Psoas muscle (tissue), 8 donors: ENCODE measurements at places on chromosomes 7 and 10. TPM values are rescaled to one million over a fixed set of nuclear protein-coding genes. Genes with fewer than 3 reads are reported as not detected.
A peak's percentile ranks its signal among the peaks of the same experiment; 100 is the strongest.

- no peak overlapping the region for H3K4me3 ChIP-seq
- H3K27me3 ChIP-seq, result no peaks in the 10 kb centered on the region
- no peak for DNase-seq
- peaks cover 9% of the 10 kb centered on the region for H3K36me3 ChIP-seq
- peaks cover 5% of the 10 kb centered on the region for H3K4me1 ChIP-seq
These were observed 15.3 kb downstream of the TACR2 start for GRCh38 chr10:69401416-69401815.

- no peaks in the 10 kb centered on the region for H3K27me3 ChIP-seq
- DNase-seq, result no peak
- H3K27ac ChIP-seq, result no peak overlapping the region
These were observed 40.1 kb upstream of the ADD3 start for GRCh38 chr10:109967739-109968088.

- H3K27ac ChIP-seq, result no peak overlapping the region
- no peak for DNase-seq
- H3K4me1 ChIP-seq, result peaks cover 5% of the 10 kb centered on the region
- H3K4me3 ChIP-seq, result no peak overlapping the region
- no peaks in the 10 kb centered on the region for H3K27me3 ChIP-seq
These were observed 51.4 kb upstream of the EZH2 start for GRCh38 chr7:148935451-148935850.

GRCh38 chr7:112414855-112415490 lies 35.3 kb upstream of the IFRD1 start:
- no peaks in the 10 kb centered on the region for H3K27me3 ChIP-seq
- H3K4me3 ChIP-seq, result no peak overlapping the region
- no peak for DNase-seq
- no peaks in the 10 kb centered on the region for H3K4me1 ChIP-seq

- H3K4me3 ChIP-seq, result no peak overlapping the region
These were observed 470.1 kb upstream of the NRP1 start for GRCh38 chr10:33804584-33804983.

GRCh38 chr10:107444443-107444842 lies 279.9 kb upstream of the SORCS1 start:
- DNase-seq, result no peak
- no peaks in the 10 kb centered on the region for H3K36me3 ChIP-seq
- no peaks in the 10 kb centered on the region for H3K4me1 ChIP-seq
- H3K27me3 ChIP-seq, result no peaks in the 10 kb centered on the region

GRCh38 chr10:48768144-48768766 lies 83.6 kb downstream of the WDFY4 start:
- no peaks in the 10 kb centered on the region for H3K4me1 ChIP-seq
- no peak for DNase-seq
- no peak overlapping the region for H3K27ac ChIP-seq

GRCh38 chr10:101781984-101782810 lies 1.0 kb downstream of the NPM3 start:
- no peaks in the 10 kb centered on the region for H3K27me3 ChIP-seq
- peaks cover 39% of the 10 kb centered on the region for H3K4me1 ChIP-seq
- DNase-seq, result no peak
- peak overlapping the region; percentile 86 for H3K4me3 ChIP-seq
- no peak overlapping the region for H3K27ac ChIP-seq

- no peak for DNase-seq
- peaks cover 31% of the 10 kb centered on the region for H3K36me3 ChIP-seq
- peak overlapping the region; percentile 65 for H3K27ac ChIP-seq
These were observed 23.5 kb upstream of the ZNF12 start for GRCh38 chr7:6730343-6730633.

DNA sequence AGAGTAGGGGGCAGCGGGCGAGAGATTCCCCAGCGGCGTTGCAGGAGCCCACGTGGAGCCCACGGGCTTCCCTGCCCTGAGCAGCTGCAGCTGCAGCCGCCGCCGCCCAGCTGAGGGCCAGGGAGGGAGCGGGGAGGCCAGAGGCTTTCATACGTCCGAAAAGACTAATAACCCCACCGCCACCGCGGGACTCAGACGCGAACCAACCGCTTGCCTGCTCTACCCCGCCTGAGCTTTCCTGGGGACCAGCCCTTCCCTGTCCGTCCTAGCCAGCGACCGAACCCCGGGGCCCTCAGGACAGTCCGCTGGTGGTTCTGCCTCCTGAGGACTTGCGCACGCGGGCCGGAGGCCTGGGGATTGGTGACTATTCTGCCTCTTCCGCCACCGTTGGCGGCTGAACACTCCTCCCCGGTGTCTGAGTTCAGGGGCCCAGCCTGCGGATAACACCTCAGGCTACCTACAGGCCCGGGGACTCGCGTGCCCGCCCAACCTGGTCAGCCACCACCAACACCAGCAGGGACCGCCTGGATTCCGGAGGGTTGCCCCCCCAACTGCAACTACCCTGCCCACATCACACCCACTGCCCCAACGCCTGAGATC lies 18.4 kb downstream of the IFT22 start:
- no peaks in the 10 kb centered on the region for H3K4me1 ChIP-seq
- H3K27me3 ChIP-seq, result peaks cover 87% of the 10 kb centered on the region
- DNase-seq, result no peak

DNA sequence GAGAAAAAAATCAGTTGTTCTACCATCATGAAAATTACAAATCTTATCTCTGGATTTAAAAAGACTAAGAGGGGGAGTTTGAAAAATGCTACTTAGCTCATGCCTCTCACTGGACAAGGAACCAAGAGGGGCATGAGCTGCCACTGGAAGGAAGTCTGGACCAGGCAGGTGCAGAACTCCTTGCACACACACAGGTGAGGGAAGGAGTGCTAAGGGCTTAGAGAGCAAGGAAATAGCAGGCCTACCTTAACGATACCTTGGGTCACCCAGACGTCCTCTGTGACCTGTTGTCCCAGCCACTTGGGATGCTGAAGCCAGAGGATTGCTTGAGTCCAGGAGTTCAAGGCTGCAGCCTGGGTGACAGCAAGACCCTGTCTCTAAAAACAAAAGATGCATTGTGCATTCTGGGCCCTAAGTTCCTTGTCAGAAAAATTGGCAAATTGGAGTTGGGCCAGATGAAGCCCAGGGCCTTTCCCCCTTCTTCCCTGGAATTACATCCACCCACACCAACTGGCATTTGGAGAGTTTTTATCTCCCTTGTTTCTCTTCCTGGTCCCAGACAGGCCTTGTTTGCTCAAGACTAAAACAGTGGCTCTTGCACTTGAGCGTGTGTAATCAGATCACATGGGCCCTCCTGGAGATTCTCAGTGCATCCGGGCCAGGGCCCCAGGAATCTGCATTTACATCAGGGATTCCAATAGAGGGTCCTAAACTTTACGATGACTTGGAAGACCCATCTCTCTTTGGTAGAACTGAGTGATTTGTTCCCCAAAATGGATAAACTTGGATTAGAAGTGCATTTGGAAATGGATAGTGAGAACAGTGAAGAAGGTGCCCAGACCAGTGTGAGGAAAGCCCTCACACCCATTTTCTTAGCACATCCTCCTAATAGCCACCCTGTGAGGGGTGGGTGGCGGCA lies 3.0 kb downstream of the DDIT4 start:
- peak overlapping the region; percentile 98 for H3K27ac ChIP-seq
- peak; percentile 47 for DNase-seq
- no peaks in the 10 kb centered on the region for H3K27me3 ChIP-seq
- H3K4me1 ChIP-seq, result peaks cover 27% of the 10 kb centered on the region

GRCh38 chr7:93890041-93890463 lies 501 bp downstream of the TFPI2 start:
- no peaks in the 10 kb centered on the region for H3K4me1 ChIP-seq
- peak; percentile 48 for DNase-seq
- no peaks in the 10 kb centered on the region for H3K36me3 ChIP-seq
- peaks cover 14% of the 10 kb centered on the region for H3K27me3 ChIP-seq

DNA sequence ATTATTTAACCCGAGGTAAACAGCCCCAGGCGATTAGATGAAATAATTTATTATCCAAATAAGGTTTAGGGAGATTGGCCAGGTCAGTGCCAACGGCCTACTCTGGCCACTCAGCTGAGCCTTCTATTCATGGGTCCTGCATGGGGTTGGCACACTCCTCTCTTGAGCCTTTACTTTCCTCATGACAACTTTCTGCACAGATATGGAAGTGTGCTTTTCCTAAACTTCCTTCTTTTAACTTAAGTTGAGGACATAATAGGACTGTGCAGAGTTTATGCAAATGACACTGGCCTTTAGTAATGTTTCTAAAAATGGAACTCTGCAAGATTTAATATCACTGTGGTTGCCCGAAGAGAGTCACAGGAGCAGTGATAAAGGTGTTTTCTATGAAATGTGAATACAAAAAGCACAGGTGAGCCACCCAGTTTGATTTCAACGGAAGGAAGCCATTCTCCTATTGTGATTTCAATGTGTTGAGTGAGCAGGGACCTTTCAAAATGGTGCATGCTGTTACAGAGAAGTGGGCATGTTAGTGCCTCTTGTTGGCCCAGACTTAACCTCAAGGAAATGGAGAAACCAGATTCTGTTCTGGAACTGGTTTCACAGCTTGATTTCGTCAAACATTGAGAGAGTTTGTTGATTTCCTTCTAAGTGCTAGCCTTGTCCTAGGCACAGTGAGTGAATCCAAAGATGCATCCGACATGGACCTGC lies 55.7 kb downstream of the LYZL2 start:
- no peaks in the 10 kb centered on the region for H3K27me3 ChIP-seq
- no peak overlapping the region for H3K27ac ChIP-seq
- no peaks in the 10 kb centered on the region for H3K4me1 ChIP-seq
- H3K4me3 ChIP-seq, result no peak overlapping the region
- H3K36me3 ChIP-seq, result no peaks in the 10 kb centered on the region
- no peak for DNase-seq

DNA sequence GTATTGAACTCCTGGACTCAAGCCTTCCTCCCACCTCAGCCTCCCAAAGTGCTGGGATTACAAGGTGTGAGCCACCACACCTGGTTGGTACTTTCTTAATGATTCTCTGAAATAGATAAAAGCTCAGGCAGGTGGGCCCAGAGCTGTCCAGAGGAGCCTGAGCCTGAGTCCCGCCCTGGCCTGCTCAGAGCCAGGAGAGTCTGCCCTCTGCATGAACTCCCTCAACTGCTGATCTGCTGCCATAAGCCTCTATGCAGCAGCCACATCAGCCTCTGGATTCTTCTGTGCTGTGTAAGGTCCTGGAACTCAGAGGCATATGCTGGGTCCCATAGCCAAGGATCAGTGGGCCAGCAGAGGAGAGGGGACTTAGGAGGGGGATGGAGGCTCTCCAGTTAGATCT lies 23.1 kb upstream of the DDIT4 start:
- peak overlapping the region; percentile 90 for H3K27ac ChIP-seq
- H3K4me3 ChIP-seq, result no peak overlapping the region
- H3K36me3 ChIP-seq, result no peaks in the 10 kb centered on the region

- no peaks in the 10 kb centered on the region for H3K27me3 ChIP-seq
- no peaks in the 10 kb centered on the region for H3K36me3 ChIP-seq
- peaks cover 9% of the 10 kb centered on the region for H3K4me1 ChIP-seq
- no peak overlapping the region for H3K27ac ChIP-seq
- H3K4me3 ChIP-seq, result no peak overlapping the region
These were observed 25.7 kb downstream of the C7orf25 start for GRCh38 chr7:42886129-42886528.

- H3K36me3 ChIP-seq, result no peaks in the 10 kb centered on the region
- DNase-seq, result no peak
- H3K27me3 ChIP-seq, result peaks cover 2% of the 10 kb centered on the region
- no peak overlapping the region for H3K4me3 ChIP-seq
- H3K27ac ChIP-seq, result no peak overlapping the region
- no peaks in the 10 kb centered on the region for H3K4me1 ChIP-seq
These were observed 210.0 kb upstream of the PPP2R2D start for GRCh38 chr10:131690805-131691239.

DNA sequence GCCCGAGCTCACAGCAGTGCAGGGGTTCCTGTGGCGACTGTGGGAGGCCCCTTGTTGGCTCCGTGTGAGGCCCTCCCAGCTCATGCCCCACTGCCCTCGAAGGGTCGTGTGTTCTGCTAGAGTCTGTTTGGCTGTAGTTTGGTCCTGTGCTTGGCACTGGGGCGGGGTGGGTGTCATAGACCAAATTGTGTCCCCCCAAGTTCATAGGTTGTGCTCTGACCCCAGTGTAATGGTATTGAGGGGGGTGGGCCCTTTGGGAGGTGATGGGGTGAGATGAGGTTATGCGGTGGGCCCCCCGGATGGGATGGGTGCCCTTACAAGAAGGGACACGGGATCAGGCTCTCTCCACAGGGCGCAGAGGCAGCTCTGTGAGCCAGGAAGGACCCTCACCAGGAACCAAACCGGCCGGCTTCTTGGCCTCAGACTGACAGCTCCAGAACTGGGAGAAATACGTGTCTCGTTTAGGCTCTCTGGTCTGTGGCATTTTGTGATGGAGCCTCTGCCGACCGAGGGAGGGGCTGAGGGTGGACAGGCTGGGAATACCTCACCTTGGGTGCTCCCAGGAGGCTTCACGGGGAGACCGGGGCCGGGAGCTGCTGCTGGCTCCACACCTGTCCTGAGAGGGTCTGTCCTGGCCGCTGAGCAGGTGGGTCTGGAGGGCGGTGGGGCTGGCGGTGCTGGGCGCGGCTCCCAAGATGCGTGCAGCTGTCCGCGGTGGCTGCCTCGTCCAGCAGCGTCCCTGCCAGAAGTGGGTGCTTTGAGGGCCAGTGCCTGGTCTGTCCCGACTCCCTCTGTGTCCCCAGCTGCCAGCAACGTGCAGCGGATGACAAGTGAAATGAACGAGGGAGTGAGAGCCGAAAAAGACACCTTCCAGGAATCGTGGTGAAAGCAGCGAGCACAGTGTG lies 89.4 kb downstream of the INPP5A start:
- peak overlapping the region; percentile 98 for H3K27ac ChIP-seq
- no peaks in the 10 kb centered on the region for H3K36me3 ChIP-seq
- H3K27me3 ChIP-seq, result no peaks in the 10 kb centered on the region
- H3K4me1 ChIP-seq, result peaks cover 58% of the 10 kb centered on the region

MOGAT3 gene
- not detected for total RNA-seq

PON1 gene
- not detected for total RNA-seq

INPP5A gene
- 48.8 TPM for total RNA-seq

RAMP3 gene
- 9.9 TPM for total RNA-seq

CXCL12 gene
- 84.4 TPM for total RNA-seq

LDB3 gene
- 615 TPM for total RNA-seq

MACROH2A2 gene
- total RNA-seq, result 4.1 TPM

THSD7A gene
- total RNA-seq, result 0.84 TPM

CRHR2 gene
- 1.3 TPM for total RNA-seq

TFPI2 gene
- 7.5 TPM for total RNA-seq
